ENCODE measurements at places on chromosomes 3 and 15.

DNA sequence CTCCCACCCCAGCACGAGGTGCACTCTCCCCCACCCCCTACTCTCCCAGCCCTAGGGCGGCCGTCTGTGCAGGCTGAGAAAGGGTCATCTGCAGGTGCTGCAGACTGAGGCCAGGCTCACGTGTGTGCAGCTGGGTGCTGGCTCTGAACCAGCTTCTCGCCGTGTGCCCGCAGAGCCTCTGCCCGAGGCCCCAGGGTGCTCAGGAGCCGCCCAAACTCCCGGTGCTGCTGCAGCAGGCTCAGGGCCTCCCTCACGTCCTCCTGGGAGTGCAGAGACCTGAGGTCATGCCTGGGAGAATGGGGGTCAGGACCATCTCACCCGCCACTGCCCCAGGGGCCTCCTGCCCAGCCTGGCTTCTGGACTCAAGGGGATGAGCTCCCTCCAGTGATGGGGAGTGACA, 17.2 kb downstream of the SPTBN5 start:
- no peak for DNase-seq

GRCh38 chr3:173255555-173255954, 114.5 kb upstream of the SPATA16 start:
- no peak for DNase-seq

GRCh38 chr15:61083081-61083787, 145.9 kb downstream of the RORA start:
- DNase-seq = no peak

- no peak for DNase-seq
Observed at GRCh38 chr15:63905131-63905530, 71.4 kb upstream of the HERC1 start.

DNA sequence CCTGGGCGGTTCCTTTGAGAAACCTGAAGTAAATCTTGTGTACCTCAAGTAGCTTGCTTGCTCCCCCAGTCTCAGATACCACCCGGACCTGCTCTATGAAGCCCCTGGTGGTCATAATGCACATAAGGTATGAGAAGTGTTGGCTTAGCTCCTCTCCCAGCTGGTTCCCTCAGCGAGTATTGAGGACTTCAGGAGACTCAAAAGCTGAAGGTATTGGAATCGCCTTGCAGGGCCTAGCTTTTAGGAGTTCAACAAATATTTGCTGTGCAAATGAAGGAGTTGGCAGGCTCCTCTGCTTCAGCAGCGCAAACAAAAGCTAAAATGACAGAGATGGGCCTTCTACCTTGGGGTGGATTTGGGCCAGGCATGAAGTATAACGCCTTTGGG, 1.7 kb downstream of the CMTM8 start:
- DNase-seq = no peak

GRCh38 chr15:59242649-59243048, 36.0 kb downstream of the LDHAL6B start:
- no peak for DNase-seq

- no peak for DNase-seq
Observed at GRCh38 chr3:127525373-127525772, 65.2 kb downstream of the TPRA1 start.

DNA sequence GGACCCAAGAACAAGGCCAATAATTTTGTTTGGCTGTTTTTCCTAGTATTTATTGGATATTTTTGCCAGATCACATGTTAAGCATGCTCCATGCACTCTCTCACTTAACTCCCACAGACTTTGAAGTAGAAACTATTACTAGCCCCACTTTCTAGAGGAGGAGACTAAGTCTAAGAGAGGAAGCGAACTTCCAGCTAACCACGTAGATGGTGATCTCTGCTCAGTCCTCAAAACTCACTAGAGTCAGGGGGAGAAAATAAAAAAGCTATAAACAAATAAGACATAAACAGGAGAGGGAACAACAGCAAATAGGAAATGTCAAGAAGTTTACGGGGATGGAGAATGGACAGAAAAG, 481.0 kb upstream of the PROK2 start:
- DNase-seq = no peak

- no peak for DNase-seq
Observed at GRCh38 chr3:184531626-184532280, 29.8 kb upstream of the EPHB3 start.

DNA sequence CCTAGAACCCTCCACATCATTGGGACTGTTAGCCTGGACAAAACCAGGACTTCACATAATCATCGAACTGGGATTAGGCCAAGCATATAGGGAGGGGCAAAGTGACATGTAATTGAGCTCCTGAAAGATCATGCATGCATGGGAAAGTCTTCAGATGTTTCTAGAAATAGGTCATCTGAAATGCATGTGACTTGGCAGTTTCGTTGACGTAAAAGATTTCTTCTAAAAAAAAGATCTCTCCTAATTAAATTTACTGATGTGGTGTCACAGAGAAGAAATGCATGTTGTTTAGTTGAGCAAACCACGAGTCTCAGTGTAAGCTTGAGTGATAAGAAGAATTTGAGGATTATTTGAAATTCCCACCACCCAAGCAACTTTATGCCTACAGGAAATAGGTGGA, 70.0 kb upstream of the LIMD1 start:
- no peak for DNase-seq

GRCh38 chr3:122052968-122053367, 2.2 kb upstream of the CD86 start:
- DNase-seq = no peak

GRCh38 chr15:42059661-42060476, 34.5 kb downstream of the PLA2G4D start:
- DNase-seq = no peak

- DNase-seq = no peak
Observed at GRCh38 chr3:16239086-16239770, 25.5 kb downstream of the DPH3 start.

DNA sequence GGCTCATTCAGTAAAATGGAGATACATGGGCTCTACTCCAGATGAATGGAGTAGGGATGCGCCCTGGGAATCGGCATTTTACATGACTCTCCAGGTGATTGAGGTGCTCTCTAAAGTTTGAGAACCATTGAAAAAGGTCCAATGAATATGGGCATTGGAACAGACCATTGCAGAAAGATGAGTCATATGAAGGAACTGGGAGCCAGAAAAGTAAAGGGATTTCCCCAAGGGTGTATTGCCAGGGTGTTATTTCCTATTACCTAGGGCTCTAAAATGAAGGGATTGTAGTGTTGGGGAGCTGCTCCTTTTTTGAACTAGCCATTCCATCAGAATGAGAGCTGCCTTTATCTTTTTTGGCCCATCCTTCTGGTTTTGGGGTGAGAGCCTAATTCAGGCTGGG, 21.7 kb downstream of the CLDN11 start:
- DNase-seq = no peak

GRCh38 chr3:16255726-16256125, 9.0 kb downstream of the DPH3 start:
- DNase-seq = no peak

DNA sequence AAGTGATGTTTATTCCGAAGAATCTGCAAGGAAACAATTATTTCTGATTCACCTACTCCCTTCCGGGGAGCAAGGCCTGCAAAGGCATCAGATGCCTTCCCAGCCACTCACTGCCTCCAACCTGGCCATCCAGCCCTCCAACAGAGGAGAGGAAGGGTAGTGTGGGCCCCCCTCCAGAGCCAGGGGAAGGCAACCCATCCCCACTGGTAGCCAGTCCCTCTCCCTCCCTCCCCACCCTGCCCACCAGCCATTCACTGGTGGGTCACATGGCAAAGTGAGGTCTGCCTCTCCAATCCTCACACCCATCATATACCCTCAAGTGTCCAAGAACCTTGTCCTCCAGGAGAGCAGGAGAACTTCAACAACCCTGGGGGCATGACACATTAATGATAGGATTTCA, 2.4 kb upstream of the VIPR1 start:
- DNase-seq = no peak

GRCh38 chr15:65638681-65639089, 16.9 kb downstream of the SLC24A1 start:
- DNase-seq = peak; percentile 8

DNA sequence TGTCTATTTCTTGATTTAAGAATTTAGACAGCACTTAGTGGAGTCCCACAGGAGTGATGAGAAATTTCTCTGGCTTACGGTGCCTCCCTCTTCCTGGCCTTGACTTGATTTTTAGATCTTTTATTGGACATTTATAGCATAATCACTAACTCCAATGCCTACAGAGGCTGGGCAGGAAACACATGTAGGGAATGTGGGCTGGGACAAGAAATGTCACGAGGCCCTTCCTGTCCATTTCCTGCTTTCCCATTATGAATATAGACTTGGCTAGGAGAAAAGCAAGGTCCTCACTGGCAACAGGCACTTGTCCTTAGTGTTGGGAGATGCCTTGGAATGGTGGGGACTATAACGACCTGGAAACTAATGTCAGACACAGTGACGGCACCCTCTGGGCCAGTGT, 100.3 kb downstream of the MYLK start:
- no peak for DNase-seq

DNA sequence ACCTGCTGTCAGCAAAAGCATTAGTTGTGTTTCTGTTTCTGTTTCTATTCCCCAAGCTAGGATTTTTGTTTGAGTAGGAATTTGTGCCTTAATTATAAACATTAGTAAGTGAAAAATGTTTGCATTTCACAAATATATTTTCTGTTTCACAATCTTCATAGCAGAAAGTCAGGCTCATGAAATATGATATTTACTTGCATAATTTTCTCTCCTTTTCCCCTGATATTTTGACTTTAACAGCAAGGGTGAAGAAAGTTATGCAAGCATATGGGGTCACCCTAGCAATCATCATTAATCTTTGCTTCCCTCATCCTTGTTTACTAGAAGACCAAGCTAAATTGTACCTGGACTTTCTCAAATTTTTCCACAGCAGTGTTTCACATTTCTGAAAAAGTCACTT, 140.3 kb upstream of the SEMA6D start:
- no peak for DNase-seq

Data from C1 segment of cervical spinal cord (tissue), 14 donors.